ENCODE measurements at places on chromosomes 6 and 20. TPM values are rescaled to one million over a fixed set of nuclear protein-coding genes. Genes with fewer than 3 reads are reported as not detected.

DNA sequence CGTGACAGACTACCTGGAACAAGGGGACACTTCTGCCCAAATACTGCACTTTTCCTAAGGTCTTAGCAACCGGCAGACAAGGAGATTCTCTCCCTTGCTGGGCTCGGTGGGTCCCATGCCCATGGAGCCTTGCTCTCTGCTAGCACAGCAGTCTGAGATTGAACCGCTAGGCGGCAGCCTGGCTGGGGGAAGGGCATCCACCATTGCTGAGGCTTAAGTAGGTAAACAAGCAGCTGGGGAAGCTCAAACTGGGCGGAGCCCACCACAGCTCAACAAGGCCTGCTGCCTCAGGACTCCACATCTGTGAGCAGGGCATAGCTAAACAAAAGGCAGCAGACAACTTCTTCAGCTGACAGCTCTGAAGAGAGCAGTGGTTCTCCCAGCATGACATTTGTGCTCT is 87.8 kb upstream of the ASCC3 start:
- no peaks in the 10 kb centered on the region for H3K4me1 ChIP-seq
- H3K36me3 ChIP-seq, result no peaks in the 10 kb centered on the region
- H3K4me3 ChIP-seq, result no peak overlapping the region
- no peak overlapping the region for H3K27ac ChIP-seq

DNA sequence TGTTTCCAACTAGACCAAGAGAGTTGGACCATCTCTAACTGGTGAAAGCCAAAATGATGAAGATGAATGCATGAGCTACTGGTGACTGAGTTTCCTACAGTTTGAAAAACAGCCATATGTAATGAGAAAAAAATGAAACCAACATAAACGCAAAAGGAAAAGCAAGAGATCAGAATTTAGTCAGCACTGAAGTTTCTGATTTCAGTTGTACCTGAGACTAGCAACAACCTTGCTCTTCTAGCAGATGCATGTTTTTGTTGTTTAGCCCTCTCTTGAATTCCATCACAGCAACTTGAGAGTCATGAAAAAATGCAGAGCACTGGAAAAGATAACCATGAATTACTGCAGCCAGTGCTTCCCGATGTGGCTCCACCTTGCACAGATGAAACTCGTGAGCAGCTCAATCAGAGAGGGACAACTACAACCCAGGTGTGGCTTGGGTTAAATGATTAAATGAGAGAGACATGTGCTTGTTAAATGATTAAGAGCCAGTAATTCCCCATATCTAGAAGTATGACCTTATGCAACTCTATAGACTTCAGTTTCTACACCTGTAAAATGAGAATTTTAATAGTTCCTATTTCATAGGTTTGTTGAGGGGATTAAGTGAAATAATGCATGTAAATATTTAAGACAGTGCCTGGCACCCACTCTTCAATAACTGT is 104.8 kb downstream of the ELOVL4 start:
- no peaks in the 10 kb centered on the region for H3K36me3 ChIP-seq
- no peak for DNase-seq
- H3K4me3 ChIP-seq, result no peak overlapping the region
- no peaks in the 10 kb centered on the region for H3K4me1 ChIP-seq

- H3K36me3 ChIP-seq, result no peaks in the 10 kb centered on the region
- peaks cover 20% of the 10 kb centered on the region for H3K27me3 ChIP-seq
- H3K4me3 ChIP-seq, result no peak overlapping the region
- H3K27ac ChIP-seq, result no peak overlapping the region
- DNase-seq, result no peak
- H3K4me1 ChIP-seq, result peaks cover 13% of the 10 kb centered on the region
Observed at GRCh38 chr20:37688093-37688492, 5.7 kb upstream of the CTNNBL1 start.

DNA sequence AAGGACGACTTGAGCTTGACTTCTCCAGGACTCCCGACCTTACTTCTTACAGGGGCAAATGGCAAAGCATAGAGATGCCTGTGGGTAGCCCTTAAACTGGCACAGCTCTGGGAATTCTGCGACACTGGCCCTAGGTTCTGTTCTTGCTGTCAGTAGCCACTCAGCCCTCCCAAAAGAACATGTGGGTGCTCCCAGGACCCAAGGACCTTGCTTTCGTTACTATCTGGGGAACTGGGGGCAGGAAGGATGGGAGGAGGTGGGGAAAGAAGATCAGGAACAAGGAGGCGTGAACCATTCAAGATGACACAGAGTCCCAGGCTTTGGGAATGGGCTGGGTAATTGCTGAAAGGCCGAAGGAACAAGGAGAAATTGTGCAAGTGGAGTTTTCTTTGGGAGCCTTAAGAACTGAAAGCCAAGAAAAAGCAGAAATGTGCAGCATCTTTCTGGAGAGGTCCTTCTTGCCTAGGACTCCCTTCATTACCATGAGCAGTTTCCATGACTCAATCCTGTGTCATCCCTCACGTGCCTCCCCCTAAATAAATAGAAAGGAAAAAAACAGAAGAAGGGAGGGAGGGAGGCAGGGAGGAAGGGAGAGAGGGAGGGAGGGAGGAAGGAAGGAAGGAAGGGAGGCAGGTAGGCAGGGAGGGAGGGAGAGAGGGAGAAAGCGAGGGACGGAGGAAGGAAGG is 284.6 kb upstream of the FOXQ1 start:
- peaks cover 8% of the 10 kb centered on the region for H3K27me3 ChIP-seq
- H3K27ac ChIP-seq, result no peak overlapping the region
- H3K36me3 ChIP-seq, result no peaks in the 10 kb centered on the region
- no peak overlapping the region for H3K4me3 ChIP-seq
- no peak for DNase-seq

DNA sequence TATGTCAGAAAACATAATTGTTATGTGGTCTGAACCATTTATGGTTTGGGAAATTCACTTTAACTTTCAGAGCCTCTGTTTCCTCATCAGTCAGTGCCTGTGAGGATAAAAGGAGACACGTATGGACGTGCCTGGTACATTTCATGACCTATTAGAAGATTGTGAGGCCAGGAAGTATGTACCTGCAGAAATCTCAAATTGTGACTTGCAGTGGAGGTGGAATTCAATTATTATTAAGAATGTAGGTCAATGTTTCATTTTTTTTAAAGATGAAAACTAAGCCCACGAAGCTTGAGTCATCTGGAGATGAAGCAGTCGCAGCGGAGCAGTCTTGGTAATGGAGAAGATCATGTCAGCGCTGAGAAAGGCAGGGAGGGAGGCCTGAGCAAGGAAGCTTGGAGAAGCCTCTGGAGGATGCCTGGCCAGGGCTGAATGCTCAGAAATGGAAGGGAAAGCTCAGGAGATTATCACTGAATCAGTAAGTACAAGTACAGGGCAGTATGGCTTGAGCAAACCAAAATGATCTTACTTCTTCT is 3.9 kb upstream of the DSE start:
- no peak for DNase-seq
- H3K27ac ChIP-seq, result no peak overlapping the region
- H3K27me3 ChIP-seq, result peaks cover 40% of the 10 kb centered on the region
- no peak overlapping the region for H3K4me3 ChIP-seq

DNA sequence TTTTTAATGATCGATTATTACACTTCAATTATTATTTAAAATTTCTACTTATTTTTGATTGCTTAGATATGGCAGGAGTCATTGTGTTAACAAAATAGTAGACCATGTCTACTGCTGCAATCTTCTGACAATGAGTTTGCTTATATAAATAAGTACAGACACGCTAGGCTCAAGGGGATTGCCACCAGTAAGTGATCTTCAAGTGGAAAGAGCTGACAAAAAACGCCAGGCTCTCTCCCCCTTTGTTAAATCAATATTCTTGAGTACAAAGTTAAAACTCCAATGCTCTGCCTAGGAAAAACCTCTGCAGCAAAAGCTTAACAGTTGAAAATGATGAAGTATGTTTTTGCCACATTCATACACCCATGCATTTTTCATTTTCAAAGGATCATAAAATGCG is 738.1 kb downstream of the HDGFL1 start:
- H3K27ac ChIP-seq, result no peak overlapping the region
- H3K4me1 ChIP-seq, result no peaks in the 10 kb centered on the region
- H3K4me3 ChIP-seq, result no peak overlapping the region
- H3K27me3 ChIP-seq, result no peaks in the 10 kb centered on the region
- H3K36me3 ChIP-seq, result no peaks in the 10 kb centered on the region
- DNase-seq, result no peak

GRCh38 chr6:158869826-158870648 is 50.9 kb upstream of the EZR start:
- peaks cover 4% of the 10 kb centered on the region for H3K27me3 ChIP-seq
- peak overlapping the region; percentile 86 for H3K4me3 ChIP-seq
- DNase-seq, result peak; percentile 96
- peaks cover 29% of the 10 kb centered on the region for H3K4me1 ChIP-seq

GRCh38 chr6:28488916-28489365 is 26.7 kb downstream of the GPX6 start:
- H3K4me1 ChIP-seq, result peaks cover 18% of the 10 kb centered on the region
- peaks cover 2% of the 10 kb centered on the region for H3K36me3 ChIP-seq
- H3K27ac ChIP-seq, result peak overlapping the region; percentile 61
- H3K27me3 ChIP-seq, result peaks cover 44% of the 10 kb centered on the region
- H3K4me3 ChIP-seq, result peak overlapping the region; percentile 77

GRCh38 chr6:35214869-35215664 is 1.3 kb downstream of the SCUBE3 start:
- H3K4me3 ChIP-seq, result no peak overlapping the region
- DNase-seq, result no peak
- H3K36me3 ChIP-seq, result no peaks in the 10 kb centered on the region
- H3K4me1 ChIP-seq, result peaks cover 2% of the 10 kb centered on the region
- H3K27ac ChIP-seq, result no peak overlapping the region
- peaks cover 69% of the 10 kb centered on the region for H3K27me3 ChIP-seq

DNA sequence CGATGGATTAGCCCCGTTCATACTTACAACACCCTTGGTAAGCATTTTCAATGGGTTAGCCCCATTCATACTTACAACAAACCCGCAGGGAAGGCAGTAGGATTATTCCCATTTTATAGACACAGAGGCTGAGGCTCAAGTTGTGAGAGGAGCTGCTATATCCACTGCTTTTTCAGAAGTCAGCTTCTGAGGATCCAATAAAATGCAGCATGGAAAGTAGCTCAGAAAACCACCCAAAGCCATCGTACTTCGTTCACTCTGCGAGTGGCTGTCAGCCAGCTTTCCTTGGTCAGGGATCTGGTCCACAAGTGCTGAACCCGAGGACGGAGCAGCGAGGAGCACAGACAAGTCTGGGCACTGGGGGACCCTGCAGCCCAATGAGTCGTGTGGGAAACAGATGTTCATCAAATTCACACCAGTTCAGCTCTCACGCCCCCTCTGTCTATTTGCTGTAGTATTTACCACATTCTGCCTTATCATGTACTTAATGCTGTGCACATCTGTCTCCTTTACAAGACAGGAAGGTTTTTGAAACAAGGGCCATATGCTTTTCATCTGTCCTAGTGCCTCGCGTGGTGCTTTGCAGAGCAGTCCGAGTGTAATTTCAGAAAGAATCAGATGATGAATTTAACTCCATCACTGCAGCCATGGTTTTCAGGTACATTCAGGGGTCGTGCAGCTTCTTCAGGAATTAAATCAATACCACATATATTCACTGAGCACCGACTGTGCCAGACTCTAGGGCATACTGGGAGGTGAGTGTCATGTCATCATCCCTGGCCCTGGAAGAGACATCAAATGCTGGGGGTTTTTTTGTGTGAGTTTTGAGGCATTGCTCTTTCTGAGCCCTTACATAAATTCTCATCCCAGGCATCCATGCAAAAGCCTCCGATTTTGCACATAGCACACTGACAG is 256.9 kb downstream of the CDH26 start:
- no peaks in the 10 kb centered on the region for H3K4me1 ChIP-seq
- no peak overlapping the region for H3K27ac ChIP-seq
- DNase-seq, result no peak
- H3K36me3 ChIP-seq, result no peaks in the 10 kb centered on the region
- no peak overlapping the region for H3K4me3 ChIP-seq

DNA sequence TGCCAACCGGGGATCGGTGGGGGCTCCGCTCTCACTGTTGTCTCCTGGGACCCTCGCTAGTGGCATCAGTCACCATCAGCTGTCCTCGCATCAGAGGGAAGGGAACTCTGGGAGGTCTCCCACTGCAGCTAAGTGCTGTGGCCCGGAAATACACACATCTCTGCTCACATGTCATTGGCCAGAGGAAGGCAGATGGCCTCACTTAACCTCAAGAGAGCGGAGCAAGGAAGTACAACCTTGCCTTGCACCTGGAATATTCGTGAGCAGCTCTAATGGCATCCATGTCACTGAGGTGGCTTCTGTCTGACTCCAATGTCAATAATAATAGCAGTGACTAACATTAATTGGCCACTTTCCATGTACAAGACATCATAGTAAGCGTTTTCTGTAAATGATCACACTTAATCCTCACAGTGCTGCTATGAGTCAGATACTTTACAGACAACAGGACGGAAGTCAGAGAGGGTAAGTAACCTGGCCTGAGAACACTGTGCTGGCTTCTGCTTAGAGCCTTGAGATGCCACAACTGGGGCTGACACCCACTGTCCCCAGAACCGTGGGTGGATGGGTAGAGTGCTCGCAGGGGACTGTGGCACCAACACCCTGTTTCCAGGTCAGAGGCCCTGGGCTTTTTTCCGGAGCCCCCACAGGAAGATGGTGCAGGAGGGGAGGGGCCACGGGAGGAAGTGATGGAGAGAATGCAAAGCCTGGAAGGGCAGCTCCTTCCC is 6.0 kb downstream of the LHFPL5 start:
- H3K27me3 ChIP-seq, result peaks cover 4% of the 10 kb centered on the region
- peaks cover 2% of the 10 kb centered on the region for H3K4me1 ChIP-seq
- no peak overlapping the region for H3K27ac ChIP-seq

- H3K4me3 ChIP-seq, result no peak overlapping the region
- no peak for DNase-seq
- H3K4me1 ChIP-seq, result no peaks in the 10 kb centered on the region
- no peak overlapping the region for H3K27ac ChIP-seq
- H3K27me3 ChIP-seq, result no peaks in the 10 kb centered on the region
- H3K36me3 ChIP-seq, result no peaks in the 10 kb centered on the region
Observed at GRCh38 chr6:72819609-72820008, 197.7 kb downstream of the KCNQ5 start.

DNA sequence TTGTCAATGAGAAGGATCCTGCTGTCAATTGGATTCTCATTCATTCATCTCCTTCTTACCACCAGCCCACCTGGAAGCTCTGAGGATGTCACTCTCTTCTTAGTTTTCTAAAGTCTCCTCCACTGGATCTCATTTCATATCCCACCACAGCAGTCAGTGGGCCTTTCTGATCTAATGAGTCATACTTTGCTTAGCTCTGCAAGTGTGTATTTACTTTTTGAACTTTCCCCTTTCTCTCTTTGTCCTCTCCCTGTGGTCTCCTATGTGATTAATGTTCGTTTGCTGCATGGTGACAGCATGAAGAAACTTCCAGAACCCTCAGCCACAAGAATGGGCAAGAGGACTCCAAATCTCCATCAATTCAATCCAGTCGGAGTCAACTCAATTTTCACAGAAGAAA is 63.6 kb upstream of the SYNDIG1 start:
- no peak for DNase-seq
- no peak overlapping the region for H3K27ac ChIP-seq
- H3K4me3 ChIP-seq, result peak overlapping the region; percentile 29

The KCNK5 gene
- total RNA-seq, result 33.8 TPM

The TULP1 gene
- not detected for total RNA-seq

The MEI4 gene
- total RNA-seq, result not detected

The CYP21A2 gene
- total RNA-seq, result not detected

The C6orf163 gene
- 1.9 TPM for total RNA-seq

The PTCHD4 gene
- total RNA-seq, result not detected

The OPRM1 gene
- total RNA-seq, result not detected
